Stimulated activated CD8-positive, alpha-beta memory T cell treated with anti-CD3 and anti-CD28 coated beads, Interleukin-4, amount 100 ng/mL, for 24 hours (primary cell): ENCODE measurements at places on chromosomes 16 and 17.

DNA sequence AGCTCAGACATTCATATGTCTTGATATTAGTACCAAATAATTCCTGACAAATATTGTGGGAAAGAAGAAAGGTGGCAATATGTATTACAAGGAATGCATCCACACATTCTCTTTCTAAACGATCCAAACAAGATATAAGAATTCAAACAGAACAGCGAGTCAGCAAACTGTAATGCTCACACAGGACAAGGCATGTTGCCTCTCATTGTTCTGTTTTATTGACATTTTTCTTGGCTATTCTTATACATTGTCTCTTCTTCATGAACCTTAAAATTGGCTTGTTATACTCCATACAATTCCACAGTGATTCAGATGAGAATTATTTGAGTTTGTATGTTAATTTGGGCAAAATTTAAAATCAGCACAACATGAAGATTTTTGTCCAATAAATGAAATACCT, 189.1 kb downstream of the HS3ST3B1 start:
- no peak for DNase-seq

- no peak for DNase-seq
Observed at GRCh38 chr16:66479661-66480264, 52.7 kb downstream of the BEAN1 start.

DNA sequence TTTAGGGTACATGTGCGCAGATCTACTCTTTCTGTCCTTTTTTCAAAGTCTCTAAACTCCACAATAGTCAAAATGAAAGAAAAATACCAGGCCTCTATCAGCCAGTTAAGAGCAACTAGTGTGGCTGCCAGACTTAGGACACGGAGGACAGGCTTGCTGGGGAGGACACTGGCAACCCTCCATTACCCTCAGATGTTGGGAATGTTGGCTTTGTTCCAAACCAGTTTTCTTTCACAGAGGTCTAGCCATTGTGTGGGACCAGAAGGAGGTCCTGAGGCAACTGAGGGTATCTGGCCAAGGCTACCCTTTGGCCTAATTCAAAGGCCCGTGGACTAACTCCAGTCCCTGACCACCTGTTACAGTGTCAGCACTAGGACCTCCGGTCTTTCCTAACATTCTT, 51.2 kb upstream of the MED9 start:
- no peak for DNase-seq

DNA sequence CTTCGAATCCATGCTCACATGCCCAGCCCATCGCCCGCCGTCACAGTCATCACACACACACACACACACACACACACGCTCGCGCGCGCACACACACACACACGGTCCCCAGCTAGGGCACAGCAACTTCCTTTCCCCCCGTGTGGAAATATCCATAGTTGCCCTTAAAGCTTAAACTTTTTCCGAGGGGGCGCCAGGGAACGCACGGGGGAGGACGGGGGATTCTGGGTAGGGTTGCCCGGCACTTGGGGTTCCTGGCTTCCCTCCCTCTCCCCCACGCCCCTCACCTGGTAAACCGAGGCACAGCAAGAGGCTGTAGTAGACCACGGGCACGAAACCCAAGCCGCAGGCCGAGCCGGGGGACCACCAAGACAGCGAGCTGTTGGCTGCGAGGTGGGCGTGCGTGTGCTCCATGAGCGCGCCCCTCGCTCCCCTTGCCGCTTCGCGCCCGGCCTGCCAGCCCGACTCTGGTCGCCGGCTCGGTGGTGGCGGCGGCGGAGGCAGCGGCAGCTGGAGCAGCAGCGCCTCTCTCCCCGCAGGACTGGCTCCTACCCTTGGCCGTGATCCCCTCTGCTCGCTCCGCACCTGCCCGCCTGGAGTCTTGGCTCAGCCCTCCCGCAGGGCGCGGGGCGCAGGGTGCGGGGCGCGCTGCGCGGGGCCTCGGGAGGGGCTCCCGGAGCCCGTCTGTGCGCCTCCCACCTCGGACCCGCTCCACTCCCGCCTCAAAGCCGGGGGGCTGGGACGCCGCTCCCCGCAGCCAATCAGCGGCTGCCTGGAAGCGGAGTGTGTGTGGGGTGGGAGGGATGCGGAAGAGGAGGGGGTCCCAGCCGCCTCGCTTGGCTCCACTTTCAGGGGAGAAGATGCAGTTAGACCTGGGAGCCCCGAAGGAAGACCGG, at the start of gene GPR139:
Gene GPR139, minus strand, starts transcription at position 688 of the 896 bp plus-strand sequence. Its CDS starts 274 bp downstream, at position 414.
- DNase-seq, result no peak

DNA sequence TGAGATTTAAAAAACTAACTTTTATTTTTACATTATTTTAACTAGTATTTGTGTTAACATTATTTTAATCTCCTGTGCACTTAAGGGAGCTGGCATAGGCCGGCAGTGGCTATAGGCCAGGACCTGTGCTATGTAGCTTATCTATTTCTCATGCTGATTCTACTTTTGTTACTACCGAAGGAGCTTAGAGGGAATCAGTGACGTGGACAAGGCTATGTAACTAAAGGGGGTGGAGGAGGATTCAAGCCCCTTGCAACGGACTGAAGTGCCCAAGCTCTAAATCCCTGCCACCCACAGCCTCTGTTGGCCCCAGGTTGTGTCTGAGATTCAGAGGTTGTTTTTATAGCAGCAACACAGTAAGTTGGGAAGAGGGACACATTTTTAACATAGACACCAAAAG, 356.4 kb downstream of the WWOX start:
- DNase-seq, result no peak

- DNase-seq, result no peak
Observed at GRCh38 chr17:49439673-49440571, 25.2 kb upstream of the PHB1 start.

- no peak for DNase-seq
Observed at GRCh38 chr16:86951831-86952598, 365.2 kb downstream of the C16orf95 start.

DNA sequence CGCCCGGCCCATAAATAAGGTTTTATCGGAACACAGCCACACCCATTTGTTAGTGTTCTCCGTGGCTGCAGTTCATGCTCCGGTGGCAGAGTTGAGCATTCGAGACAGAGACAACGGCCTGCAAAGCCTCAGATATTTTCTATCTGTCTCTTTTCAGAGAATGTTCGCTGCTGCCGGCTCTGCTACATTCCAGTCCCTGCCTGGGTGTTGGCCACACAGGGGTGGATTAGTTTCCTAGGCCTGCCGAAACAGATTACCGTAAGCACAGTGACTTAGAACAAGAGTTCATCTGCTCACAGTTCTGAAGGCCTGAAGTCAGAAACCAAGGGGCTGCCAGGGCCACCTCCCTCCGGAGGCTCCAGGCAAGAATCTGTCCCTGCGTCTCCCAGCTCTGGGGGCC, 19.1 kb upstream of the GSG1L start:
- no peak for DNase-seq

- DNase-seq, result no peak
Observed at GRCh38 chr17:37094391-37094790, 145.6 kb downstream of the AATF start.

DNA sequence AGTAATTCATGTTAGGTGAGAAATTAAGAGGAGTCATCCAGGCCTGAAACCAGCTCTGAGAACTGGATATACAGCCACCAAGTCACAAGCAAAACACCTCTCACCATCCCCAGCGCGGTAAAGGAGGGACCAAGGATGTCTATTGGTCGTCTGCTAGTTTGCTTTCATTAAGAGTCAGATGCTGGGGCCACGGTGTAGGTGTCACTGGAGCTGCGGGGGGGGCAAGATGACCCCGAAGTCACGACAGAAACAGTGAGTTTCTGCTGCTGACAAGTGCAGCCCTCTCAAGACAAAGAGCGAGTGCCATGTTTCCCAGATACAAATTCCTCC, 790 bp downstream of the NCBP3 start:
- peak; percentile 25 for DNase-seq

DNA sequence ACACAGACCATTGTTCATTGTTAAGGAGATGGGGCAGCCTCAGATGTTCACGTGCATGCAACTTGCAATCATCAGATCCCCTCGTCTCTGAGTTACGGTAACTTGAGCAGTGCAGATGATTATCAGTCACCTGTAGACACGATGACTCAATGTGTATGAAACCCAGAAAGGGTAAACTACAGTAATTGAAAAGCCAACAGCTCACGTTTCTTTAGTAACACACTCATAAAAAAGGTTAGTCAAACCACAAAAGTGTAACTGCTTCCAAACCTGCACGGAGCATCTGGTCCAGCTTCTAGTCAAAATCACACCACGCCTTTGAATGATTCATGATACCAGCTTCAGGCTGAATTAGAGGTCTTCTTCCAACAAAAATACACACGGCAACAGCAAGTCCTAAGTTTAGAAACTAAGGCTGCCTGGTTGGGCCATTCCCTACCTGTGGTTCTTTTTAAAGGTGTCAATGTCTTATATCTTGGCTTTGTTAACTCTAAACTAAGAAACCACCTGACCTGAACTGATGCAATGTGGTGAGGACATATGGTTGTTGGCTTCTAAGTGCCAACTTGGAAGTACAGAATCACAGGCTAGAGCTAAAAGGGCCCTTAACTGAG, 32.3 kb downstream of the GRB7 start:
- no peak for DNase-seq

GRCh38 chr17:73118951-73119391, 26.5 kb upstream of the SLC39A11 start:
- DNase-seq, result no peak

GRCh38 chr16:84453061-84453752, 51.3 kb downstream of the MEAK7 start:
- no peak for DNase-seq

DNA sequence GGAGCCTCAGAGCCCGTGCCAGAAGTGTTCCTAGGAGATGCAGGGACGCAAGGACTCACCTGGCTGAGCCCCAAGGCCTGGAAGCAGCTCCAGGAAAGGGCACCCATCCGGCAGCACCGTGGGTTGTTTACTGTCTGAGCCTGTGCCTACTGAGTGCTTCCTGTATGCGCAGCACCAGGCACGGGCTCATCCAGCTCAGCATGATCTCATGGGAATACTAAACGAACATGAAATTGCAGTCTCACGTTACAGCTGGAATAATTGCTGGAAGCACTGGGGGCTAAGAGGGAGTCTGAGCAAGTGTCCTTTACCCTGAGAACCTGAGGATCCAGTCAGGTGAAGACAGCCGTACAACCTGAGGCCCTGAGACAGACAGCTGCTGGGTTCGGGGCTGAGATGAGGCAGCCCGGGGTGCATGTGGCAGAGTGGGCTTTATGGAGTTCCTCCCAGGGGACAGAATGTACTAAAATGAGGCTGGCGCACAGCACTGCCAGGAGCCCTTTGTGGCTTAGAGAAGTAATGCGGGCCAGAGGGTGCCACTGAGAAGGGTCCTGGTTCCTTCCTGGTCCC, 5.4 kb downstream of the CTRL start:
- DNase-seq, result no peak

- no peak for DNase-seq
Observed at GRCh38 chr17:2595716-2596115, 2.3 kb downstream of the PAFAH1B1 start.

DNA sequence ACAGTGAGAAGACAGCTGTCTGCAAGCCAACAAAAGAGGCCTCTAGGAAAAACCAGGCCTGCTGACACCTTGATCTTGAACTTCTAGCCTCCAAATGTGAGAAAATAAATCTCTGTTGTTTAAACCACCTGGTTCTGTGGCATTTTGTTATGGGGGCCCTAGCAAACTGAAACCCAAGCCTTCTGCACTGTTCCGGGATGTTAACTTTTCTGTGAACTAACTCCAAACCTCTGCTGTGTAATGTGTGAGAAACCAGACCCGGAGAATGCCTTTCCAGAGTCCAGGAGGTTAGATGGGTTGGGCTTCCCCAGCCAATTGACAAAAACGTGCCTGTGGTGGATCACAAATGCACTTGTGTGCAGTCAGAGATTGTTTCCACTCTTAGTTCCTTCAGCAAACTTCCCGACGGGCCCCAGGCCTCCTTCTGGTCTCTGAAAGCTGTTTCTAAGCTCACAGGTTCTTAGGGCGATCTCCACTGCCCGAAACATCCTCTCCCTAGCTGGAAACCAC, 13.6 kb upstream of the GGA2 start:
- DNase-seq, result no peak

DNA sequence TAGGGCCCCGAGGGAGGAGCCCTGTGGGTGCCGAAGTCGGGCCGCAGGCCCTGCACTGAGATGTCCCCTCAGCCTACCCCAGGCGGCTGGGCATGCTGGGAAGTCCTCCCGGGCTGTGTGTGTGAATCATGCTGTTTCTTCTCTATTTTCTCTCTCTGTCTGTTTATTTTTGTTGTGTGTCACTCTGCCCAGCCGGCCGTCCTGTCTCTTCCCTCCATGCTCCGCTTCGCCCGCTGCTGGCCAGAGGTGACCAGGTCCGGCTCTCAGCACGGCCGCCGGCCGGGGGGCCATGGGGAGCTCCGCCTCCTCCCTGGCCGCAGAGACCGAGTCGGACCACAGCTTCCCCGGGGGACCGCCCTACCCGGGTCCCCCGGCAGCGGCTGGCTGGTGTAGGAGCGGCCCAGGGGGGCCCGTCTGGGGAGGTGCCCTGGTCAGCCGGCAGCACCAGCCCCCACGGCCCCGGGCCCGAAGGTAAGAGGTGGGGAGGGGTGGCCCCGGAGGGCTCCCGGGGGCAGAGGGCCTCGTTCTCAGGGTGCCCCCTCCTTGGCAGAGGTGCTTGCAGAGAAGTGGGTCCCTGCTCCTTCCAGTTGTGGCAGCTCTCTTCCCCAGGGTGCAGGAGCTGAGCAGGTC, 12.5 kb downstream of the CAPN15 start:
- no peak for DNase-seq

GRCh38 chr16:65807858-65808257, 558.6 kb upstream of the CDH5 start:
- no peak for DNase-seq
